ENCODE measurements at places on chromosomes 3 and 15.
A peak's percentile ranks its signal among the peaks of the same experiment; 100 is the strongest.

GRCh38 chr3:98259707-98260106 lies 4.3 kb upstream of the OR5H6 start:
- no peak for DNase-seq

DNA sequence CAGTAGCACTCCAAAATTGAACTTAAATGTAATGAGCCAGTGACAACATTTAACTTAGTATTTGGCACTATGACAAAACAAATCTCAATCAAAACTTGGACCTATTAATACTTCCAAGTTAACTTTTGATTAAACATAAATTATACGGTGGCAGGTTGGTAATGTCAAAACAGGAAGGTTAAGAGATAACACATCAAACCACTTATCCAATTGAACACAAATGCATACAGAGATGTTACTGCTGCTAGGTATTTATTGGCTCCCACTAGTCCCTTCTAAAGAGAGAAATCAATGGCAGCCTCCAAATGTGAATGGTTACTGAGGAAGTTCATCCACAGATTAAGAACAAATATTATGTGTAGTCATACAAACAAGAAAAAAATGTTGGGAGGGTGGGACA lies 1.8 kb downstream of the GSK3B start:
- peak; percentile 35 for DNase-seq

GRCh38 chr3:117059067-117059955 lies 349.7 kb downstream of the TUSC7 start:
- DNase-seq, result peak; percentile 61

GRCh38 chr15:77457191-77457904 lies 36.7 kb downstream of the HMG20A start:
- no peak for DNase-seq

GRCh38 chr15:101128221-101129015 lies 123.4 kb downstream of the CHSY1 start:
- no peak for DNase-seq

DNA sequence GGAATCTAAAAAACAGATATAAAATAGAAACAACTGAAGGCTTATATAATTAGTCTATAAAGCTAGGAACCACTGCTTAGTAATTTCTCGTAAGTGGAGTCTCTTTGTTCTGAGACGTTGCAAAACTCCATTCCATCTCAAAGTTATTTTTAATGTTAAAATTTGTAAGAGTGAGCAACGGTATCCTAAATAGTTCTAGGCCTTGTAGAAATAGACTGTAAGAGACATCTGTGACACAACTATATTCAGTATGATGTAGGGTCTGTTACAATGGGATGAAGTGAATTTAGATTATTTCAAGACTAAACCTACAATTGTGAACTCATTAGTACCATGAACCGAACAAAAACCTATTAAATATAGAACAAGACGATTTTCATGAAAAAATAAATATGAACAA lies 57.2 kb downstream of the UBE3A start:
- DNase-seq, result no peak

- no peak for DNase-seq
These were observed 218.2 kb upstream of the SGO1 start for GRCh38 chr3:20403986-20404740.

DNA sequence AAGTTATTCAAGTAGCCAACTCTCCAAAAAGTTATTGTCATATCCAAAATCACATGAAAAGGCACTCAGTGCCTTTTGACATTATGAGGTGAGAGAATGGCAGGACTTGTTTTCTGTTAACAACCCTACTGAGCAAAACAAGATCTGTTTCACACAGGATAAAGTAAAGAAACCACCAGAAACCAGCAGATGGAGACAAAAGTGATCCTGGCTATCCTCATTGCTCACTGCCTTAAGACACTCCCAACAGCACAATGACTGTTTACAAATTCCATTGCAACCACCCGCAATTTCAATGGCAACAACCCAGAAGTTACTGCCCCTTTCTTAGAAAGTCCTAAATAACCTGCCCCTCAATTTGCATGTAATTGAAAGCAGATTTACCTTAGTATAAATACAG lies 352.6 kb upstream of the NDN start:
- no peak for DNase-seq

GRCh38 chr3:67301556-67301955 lies 303.4 kb downstream of the KBTBD8 start:
- DNase-seq, result no peak

GRCh38 chr3:140377644-140378043 lies 300.2 kb upstream of the TRIM42 start:
- DNase-seq, result no peak

GRCh38 chr15:78804391-78804792 lies 6.9 kb downstream of the ADAMTS7 start:
- peak; percentile 5 for DNase-seq

DNA sequence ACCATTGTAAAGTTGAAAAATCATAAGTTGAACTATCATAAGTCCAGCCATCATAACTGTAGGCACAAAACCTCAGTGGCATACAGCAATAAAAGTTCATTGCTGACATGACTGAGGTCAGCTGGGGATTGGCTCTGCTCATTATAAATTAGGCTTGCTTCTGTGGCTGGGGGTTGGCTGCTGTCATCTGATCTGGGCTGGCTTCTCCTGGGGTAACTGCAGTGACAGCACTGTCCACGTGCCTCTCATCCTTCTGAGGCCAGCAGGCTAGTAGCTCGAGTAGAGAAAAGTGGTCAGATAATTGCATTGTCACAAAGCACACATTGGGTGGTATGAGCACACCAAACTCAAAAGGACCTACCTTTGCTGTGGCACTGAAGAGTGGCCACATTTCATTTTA lies 31.3 kb downstream of the CMTM7 start:
- no peak for DNase-seq

DNA sequence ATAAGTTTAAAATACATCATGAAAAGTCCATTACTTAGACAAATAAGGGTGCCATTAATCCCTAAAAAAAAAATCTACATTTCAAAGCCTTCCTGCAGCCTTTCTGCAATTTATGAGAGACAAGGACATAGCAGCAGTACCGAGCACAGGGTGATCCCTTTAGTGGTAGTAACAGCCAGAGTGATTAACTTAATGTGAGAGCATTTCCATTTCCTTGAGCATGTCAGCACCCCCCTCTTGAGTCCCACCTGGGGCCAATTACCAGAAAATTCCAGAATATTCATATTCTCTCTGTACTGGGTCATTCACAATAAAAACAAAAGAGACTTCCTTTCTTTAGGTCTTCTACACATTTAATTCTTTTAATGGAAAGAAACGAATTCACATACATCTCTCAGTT lies 546.9 kb upstream of the CCDC54 start:
- no peak for DNase-seq

DNA sequence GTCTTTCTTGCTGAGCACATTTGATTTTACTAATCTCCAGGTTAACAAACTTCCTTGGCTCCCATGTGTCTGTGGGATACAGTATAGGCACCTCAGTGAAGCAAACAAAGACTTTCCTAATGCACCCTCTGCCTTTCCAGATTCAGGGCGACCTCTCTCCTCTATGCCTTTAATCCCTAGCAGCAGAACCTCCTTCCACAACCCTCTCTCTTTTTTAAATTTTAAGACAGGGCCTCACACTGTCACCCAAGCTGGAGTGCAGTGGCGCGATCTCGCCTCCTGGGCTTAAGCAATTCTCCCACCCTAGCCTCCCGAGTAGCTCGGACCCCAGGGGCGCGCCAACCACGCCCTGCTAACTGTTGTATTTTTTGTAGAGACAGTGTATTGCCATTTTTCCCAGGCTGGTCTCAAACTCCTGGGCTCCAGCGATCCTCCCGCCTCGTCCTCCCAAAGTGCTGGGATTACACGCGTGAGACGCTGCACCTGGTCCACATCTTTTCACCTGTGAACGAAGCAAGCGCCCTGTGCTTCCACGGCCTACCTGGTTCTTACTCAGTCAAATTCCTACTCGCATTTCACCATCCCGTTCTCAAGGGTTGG lies 1.7 kb upstream of the HACD3 start:
- DNase-seq, result no peak

- DNase-seq, result no peak
These were observed 657.5 kb upstream of the NECTIN3 start for GRCh38 chr3:110413807-110414748.

DNA sequence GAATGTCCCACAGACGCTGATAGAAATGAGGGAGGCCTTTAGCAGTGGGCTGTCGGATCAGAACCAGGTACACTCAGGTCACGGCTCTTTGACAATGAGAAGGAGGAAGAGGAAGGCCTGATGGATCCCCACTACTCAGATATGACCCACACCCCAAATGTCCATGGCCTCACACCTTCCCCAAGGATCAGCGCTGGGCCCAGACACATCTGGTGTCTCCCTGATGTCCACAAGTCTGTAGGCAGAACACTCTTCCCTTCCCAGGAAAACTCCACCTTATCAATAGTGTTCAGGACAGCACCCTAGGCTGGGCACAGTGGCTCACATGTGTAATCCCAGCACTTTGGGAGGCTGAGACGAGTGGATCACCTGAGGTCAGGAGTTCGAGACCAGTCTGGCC lies 33.3 kb upstream of the SFMBT1 start:
- DNase-seq, result no peak

DNA sequence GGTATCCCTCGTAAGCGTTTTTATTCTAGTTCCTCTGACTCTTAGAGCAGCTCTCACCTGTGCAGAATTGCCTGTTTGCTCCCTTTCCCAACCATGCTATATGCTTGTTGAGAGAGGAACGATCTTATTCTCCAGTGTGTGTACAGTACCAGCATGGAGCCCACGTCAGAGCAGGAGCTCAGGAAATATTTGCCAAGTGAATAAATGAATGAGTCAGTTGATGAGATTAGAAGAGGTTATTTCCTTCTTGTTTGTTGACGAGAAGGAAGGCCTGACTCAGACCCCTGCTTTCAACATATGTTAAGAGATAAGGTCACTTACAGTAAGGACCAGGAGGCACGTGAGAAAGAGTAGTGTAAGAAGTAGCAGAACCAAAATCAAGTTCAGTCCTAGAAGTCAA lies 106.3 kb upstream of the ABHD17C start:
- DNase-seq, result no peak

DNA sequence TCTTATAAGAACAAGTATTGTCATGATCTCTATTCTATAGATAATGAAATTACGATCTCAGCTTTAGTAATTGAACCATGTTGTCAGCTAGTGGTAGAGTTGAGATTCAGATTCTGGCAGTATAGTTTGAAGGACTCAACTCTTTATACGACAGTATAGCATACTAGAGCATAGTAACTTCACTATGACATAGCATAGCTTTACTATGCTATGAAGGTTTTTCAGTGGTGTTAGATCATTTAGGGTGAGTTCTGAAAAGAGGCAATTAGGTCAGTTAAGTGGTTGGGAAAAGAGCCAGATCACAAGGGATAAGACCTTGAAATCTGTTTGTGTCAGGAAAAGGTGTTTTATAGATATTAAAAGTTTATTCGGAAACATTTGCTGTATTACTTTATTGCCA lies 8.1 kb downstream of the STX19 start:
- no peak for DNase-seq

DNA sequence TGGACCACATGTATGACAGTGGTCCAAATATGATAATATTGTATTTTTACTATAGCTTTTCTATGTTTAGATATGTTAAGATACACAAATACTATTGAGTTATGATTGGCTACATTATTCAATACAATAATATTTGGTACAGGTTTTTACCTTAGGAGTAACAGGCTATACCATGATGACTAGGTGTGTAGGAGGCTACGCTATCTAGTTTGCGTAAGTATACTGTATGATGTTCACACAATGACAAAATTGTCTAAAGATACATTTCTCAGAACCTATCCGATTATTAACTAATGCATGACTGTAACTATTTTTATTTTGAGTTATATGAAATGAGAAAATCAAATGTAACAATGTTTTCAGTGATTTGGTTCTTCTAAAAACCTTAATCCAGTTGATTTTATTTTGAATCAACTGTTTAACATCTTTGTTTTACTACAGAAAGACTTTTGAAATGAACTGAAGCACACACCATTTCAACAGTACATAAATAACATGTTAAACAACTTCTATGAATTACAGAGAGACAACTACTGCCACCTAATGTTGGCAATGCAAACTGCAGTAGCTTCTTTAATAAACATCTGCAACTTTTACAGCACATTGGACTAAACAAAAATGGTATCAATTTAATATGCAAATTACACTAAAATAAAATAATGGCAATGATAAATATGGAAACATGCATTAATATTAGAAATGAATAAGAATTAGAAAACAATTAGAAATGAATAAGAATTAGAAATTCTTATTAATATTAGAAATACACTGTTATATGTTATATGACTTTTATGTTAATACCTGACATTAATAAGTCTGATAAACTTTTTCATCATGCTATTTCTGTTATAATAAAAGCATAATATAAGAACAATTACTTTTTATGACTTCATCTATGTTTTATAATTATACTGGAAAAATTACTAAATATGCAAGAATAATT lies 255.7 kb downstream of the MBNL1 start:
- peak; percentile 69 for DNase-seq

GRCh38 chr3:124829178-124829818 lies 57.9 kb downstream of the ITGB5 start:
- DNase-seq, result no peak

DNA sequence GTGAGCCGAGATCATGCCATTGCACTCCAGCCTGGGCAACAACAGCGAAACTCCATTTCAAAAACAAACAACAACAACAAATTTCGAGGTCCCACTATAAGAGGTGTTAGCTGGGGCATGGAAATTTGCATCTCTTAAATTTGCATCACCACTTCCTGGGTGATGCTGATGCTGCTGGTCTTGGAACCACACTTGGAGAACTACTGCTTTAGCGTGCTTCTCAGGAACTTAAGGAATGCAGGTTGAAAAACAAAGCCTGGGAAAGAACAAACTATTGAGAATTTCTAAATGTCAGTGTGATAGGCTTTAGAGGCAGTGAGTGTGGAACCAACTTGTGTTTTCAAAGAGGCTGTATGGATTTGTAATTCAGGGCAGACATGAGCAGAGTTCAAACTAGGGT lies 858.4 kb upstream of the ARPP21 start:
- no peak for DNase-seq

GRCh38 chr3:71868876-71869275 lies 83.9 kb upstream of the PROK2 start:
- DNase-seq, result no peak
